ENCODE measurements at places on chromosomes 7 and 10.

DNA sequence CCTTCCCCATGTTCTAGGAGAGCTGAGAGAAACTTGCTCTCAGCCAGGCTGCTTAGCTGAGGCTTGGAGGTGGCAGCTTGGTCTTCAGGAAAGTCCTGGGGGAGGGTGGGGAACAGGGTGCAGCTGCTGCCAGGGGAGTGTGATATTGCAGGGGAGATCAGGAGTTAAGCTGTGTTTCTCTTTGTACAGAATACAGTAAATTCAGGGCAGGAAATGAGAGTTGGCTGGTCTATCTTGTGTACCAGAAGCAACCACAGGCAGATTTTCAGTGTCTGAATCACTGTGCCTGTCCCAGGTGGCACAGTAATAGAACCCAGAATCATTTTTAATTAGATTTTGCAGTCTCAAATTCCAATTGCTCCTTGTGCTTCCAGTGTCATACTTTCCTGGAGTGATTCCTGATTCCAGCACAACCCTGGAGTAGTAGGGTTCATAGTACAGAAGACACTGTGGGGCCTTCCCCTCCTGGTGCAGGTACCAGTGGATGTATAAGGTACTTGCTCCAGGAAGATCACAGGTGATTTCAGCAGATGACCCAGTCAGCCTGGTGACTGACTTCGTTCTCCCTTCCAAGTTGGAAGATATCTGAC is 94.0 kb upstream of the TARP start:
- no peak for DNase-seq

DNA sequence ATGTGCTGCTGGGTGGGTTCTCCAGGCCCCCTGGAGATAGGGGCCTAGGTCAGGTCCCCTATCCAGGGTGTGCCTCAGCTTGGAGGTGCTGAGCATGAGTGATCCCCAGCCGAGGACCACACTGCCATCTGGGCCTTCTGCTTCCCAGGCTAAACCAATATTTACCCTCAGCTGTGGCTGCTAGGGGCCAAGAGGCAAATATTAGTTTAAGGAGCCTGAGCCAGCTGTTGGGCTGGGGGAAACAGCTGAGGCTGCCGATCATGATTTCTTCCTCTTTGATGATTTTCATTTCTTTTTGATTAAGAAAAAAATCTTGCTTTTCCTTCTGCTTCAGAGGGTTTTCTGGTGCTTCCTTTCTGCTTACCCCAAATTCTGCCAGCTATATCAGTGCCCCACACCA is 83.4 kb downstream of the NEURL1 start:
- DNase-seq: no peak

GRCh38 chr10:21368728-21369425 is 156.6 kb downstream of the SKIDA1 start:
- no peak for DNase-seq

DNA sequence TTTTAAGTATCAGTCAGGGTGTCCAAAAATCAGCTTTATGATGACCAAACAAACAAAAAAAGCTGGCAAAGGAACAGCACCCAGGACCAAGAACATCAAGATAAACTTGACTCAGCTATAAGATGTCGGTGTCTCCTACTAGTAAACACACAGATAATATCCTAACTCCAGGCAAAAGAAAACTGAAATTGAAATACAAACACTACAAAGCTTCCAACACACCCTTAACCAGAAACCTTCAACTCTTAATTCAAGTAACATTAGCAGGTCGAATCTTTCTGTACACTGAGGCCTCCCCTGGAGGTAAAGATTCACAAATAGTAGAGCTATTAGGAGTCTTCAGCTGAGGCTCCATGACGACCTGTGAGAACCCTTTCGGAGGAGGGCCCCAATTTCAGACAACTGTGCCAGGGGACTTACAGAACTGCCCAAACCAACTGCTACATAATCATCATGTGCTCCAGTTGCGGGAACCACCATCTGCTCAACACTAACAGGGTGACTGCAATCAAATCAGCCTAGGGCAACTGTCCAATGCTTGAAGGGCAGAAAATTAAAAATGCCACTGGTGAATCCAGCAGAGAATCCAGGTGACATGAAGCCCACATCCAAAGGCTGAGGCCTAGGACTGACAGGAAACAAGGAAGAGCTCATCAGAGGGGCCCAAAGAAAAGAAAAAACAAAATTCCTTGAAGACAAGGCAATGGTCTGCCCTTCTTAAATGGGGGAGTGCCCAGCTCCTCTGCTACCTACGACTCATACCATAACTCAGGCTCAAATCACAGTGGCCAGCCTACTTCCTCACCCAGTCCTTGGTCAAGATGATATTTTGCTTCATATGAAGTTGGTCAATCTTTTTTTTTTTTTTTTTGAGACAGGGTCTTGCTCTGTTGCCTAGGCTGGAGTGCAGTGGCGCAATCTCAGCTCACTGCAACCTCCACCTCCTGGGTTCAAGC is 20.0 kb downstream of the XPNPEP1 start:
- no peak for DNase-seq

- no peak for DNase-seq
Observed at GRCh38 chr10:17344206-17344605, 110.2 kb downstream of the ST8SIA6 start.
